Activated CD4-positive, alpha-beta T cell treated with anti-CD3 and anti-CD28 coated beads, Interleukin-2, amount 50 U/mL, for 4 hours (primary cell): ENCODE measurements at places on chromosomes 11 and 22.
A peak's percentile ranks its signal among the peaks of the same experiment; 100 is the strongest.

DNA sequence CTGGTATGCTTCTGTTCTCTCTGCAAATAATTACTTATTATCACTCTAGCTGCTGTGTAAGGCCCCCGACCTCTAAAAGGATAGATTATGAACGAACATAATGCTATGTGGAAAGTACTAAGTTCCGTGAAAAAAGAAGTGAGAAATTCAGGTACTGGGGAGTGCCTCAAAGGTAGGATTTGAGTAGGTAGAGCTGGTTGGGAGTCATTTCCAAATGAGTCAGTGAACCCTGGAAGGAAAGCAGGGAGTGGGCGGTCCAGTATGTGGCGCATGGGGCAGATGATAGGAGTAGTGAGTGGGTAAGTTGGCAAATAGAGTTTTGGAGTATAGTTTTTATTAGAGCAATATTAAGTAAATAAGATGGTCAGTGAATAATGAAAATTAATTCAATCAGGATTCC lies 2.4 kb downstream of the ZC3H12C start:
- no peak for DNase-seq

DNA sequence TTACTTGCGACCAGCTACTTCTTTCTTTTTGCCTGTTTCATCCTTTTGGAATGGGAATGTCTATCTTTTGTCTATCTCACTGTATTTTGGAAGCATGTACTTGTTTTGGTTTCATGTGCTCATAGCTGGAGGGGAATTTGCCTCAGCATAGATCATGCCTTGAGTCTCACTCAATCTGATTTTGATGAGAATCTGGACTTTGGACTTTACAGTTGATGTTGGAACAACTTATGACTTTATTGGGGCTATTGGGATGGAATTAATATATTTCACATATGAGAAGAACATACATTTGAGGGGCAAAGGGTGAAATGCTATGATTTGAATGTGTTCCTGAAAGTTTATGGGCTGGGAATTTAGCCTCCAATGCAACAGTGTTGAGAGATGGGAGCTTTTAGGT lies 206.2 kb upstream of the DDI1 start:
- DNase-seq: no peak

DNA sequence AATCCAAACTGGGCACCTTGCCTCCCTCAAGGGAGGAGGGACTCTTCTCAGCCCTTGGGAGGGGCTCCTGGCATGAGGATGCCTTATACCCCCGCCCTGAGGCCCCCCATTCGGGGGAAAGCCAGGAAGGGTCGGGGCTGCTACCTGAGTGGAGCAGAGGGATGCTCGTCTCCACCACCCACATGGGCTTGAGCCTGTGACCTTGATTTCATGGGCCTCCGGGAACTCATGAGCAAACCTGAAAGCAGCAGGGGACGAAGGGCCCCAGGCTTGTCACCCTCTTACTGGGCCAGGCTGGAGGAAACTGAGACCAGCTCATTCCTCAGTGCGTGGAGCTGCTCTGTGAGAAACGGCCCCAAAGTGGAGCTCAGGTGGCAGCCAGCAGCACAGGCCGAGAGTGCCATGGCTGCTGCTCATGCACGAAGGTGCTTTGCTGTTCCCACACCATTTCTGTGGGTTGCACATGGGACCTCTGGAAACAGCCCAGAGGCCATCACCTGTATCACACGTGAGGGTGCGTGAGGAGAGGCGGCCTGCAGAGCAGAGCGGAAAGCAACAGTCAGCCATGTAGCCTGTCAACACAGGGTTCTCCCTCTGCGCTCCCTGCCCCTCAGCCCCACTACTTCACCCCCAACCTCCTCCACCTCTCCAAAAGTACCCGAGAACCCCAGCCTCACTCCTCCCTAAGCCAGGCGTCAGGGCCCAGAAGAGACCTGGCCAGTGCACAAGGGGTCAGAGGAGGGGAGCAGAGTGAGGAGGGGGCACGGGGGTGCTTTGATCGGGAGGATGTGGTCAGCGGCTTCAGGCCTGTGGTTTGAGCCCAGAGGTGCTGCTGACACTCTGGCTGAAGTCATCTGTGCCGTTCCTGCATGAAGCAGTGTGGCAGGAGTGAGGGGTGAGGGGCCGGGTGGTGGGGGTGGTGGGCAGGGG lies 14.1 kb upstream of the IL2RB start:
- no peak for DNase-seq

DNA sequence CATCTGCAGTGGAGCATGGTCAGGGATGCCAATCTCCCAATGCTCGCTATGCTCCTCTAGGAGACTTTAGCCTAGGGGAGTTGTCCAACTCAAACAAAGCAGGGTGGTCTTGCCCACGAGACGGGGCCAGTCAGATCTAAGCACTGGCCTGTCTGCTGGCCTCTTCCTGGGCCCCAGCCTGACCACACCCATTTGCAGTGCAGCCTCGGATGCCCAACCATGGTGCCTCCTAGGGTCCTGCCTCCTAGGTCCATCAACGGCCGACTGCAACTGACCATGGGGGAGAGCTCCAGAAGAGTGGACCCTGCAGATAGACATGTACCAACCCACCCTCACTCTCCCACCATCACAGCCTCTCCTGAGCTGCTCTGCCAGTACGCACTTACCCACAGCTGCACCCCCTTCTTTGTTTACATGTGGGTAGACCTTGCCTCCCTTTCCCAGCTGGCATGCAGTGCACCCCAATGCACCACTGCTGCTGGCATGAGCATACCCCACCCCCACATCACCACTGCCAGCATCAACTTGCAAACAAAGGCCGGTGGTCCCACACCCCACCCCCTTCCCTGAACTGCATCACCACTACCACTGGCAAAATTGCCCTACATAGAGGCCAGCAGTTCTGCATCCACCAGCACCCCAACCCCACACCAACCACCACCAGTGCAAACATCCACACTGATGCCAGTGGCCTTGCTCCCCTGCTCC lies 27.6 kb upstream of the ARL14EP start:
- no peak for DNase-seq

DNA sequence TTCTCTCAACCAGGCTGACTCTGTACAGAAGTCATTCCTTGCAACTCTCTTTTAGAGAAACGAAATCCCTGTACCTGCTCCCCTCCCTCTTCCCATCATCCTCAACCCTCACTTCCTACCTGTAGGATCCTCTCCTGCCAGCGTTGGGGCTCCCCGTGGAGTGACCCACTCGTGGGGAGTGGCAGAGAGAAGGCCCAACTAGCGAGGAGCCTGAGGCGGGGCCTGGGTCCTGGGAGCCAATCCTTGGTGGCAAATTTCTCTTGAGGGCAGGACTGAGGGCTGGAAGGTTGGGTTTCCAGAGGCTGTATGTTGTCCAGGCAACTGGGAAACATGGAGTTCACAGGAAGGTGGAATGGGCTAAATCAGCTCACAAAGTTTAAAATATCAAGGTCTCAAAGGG lies 10.4 kb downstream of the NHERF4 start:
- DNase-seq: no peak

DNA sequence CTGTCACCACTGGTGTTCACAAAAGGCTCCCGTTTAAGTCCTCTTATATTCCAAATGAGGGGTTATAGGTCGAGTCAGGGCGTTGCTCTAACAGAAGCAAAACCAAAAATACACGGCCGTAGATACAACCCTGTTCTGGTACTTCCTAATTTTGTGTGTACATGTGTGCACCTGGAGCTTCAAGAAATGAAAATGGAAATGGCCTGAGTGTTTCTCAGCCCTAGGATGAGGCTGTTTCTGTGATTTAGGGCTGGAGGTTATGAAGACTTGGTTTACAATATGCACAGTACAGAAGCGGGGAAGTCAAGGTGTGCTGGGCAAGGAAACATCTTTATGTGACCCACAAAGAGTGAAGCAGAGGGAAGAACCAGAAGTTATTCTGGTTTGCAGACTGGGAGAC lies 110.4 kb upstream of the OR4B1 start:
- DNase-seq: no peak

- DNase-seq: no peak
Measured at GRCh38 chr11:4125141-4125540, 30.5 kb downstream of the RRM1 start.

- DNase-seq: no peak
Measured at GRCh38 chr22:26524870-26525269, 12.6 kb upstream of the TFIP11 start.

- no peak for DNase-seq
Measured at GRCh38 chr11:113674397-113674685, 31.8 kb downstream of the TMPRSS5 start.

GRCh38 chr22:16961477-16962186 lies 46.4 kb downstream of the GAB4 start:
- DNase-seq: no peak

- DNase-seq: no peak
Measured at GRCh38 chr11:69285766-69286165, 8.2 kb upstream of the MYEOV start.

DNA sequence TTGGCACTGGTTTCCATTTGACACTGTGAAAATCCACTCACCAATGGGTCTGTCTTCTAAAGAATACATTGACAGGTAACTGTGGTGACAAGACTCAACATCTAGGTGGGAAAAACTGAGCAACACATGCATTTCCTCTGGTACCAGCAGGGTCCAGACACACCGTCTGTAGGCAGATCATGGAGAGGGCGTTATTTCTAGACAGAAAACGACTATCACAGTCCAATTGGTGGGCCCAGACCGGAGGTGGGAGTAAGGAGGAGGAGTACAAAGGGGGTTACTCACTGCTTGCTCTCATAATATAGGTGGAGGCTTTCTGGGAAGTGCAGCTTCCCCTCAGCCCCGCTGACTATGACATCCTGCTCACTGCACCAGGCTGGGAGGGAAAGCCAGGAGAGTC lies 9.9 kb downstream of the OVCH2 start:
- DNase-seq: no peak

- DNase-seq: no peak
Measured at GRCh38 chr11:127795326-127795725, 792.0 kb downstream of the ETS1 start.

- DNase-seq: no peak
Measured at GRCh38 chr11:101428918-101429317, 154.9 kb downstream of the TRPC6 start.

DNA sequence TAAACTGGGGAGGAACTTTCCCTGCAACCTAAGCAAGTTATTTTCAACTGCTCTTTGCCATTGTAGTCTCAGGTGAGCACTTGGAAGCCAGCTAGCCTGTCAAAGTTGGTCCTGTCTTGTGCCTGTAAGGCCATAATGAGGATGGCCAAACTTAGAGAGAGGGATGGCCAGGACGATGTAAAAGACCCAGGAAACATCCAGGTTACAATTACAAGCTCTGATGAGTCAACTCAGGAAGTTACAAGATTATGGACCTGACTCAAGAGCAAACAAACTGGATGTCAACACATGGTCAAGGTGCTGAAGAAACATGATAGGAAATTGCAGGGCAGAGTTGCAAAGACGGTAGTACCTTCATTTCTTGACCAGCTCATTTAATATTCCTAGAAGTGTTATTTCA lies 1.6 kb downstream of the GTPBP1 start:
- DNase-seq: no peak

GRCh38 chr22:32336121-32336603 lies 21.5 kb upstream of the RFPL3 start:
- no peak for DNase-seq

DNA sequence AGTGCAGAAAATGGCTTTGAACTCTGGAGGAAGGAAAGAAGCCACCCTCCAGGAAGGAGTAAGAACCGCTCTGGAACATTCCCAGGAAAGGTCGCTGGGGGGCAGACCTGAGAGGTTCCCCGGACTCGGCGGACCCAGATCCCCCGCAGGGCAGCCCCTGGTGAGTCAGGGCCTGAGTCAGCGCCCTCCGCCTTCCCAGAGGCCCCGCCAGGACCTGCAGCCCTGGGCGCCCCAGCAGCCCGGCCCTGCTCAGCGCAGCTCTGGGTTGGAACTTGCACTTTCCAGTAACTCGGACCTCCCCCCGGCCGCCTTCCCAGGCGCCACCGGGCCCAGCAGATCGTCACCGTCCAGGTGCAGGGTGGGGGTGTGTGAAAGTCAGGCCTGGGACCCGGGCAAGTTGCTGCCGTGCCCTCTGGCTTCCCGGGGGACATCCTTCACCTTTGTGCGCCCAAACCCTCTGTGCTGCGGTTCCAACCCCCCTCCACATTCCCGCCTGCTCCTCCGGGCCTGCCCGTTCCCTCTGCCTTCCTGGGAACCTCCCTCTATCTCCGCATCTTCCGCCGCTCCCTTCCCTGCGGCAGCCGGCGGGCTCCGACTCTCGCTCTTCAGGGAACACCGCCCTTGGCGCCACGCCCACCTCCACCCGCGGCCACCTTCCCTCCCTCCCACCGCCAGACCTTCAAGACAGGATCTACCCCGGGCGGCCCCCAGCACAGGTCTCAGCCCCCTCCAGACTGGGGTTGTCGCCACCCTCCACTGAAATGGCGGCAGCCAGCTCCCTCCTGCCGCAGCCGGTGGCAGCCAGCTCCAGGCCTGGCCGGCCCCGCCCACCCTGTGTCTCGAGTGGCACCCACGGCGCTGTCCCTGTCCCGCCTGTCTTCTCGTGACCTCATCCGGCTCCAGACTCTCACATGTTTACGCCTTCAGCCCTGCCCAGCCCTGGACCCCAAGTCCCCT lies 36.8 kb upstream of the WNT7B start:
- peak; percentile 91 for DNase-seq

DNA sequence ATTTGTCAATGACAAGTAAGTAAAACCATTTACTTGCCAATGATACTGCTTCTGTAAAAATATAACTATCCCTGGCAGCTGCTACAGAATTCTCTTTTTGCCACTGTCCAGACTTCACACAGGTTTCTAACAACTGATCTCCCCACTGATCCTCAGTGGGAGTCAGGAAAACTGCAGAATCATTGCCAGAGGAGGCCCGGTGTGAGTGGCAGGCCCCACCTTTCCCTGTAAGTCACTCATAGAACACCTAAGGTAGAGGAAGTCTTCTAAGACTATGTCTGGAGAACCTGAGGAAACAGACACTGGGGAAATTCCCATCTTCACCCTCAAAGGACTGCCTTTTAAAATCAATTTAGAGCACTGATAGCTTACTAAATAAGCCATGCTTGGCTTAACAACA lies 66.3 kb downstream of the ZC3H12C start:
- no peak for DNase-seq

- DNase-seq: no peak
Measured at GRCh38 chr11:71519546-71519945, 7.5 kb upstream of the KRTAP5-7 start.

GRCh38 chr22:27097933-27098332 lies 440.5 kb downstream of the MIAT start:
- DNase-seq: no peak

DNA sequence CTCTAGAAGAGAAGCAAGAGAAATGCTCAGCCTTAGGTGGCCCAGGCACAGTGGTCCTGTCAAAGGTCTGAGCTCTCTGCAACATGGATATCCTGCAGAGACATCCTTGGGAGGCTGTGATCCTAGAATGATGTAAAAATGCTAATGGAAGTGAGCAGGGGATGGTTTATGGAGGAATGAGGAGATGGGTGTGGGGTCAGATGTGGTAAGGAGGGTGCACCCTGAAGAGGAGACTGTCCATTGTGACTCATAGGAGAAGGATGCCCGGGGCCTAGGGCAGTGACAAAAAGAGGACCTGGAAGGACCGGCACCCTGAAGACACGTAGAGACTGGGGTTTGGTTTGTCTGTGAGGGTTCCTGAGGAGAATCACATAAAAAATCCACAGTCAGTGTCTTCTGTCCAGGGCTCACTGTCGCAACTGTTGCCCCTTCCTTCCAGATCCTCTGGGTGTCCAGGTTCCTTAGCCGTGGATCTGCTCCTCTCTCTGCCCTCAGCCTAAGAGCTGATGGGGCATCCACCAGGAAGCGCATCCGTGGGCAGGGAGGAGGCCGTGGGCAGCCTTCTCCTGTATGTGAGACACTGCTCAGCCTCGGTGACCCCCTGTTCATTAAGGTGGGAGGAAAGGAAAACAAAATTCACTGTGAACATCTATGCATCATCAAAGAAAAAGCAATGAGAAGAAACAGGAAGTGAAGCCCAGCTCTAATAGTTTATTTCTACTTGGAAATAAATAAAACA lies 110.7 kb downstream of the VPREB1 start:
- DNase-seq: no peak
